Vagina (tissue), 2 donors: ENCODE measurements at places on chromosomes 7 and 10. TPM values are rescaled to one million over a fixed set of nuclear protein-coding genes. Genes with fewer than 3 reads are reported as not detected.
A peak's percentile ranks its signal among the peaks of the same experiment; 100 is the strongest.

Gene TAC1
- total RNA-seq, result 7.1 TPM

GRCh38 chr7:83796760-83797159 lies 147.8 kb upstream of the SEMA3E start:
- no peaks in the 10 kb centered on the region for H3K4me1 ChIP-seq
- H3K27ac ChIP-seq, result no peak overlapping the region
- no peaks in the 10 kb centered on the region for H3K36me3 ChIP-seq
- DNase-seq, result no peak
- no peaks in the 10 kb centered on the region for H3K27me3 ChIP-seq

DNA sequence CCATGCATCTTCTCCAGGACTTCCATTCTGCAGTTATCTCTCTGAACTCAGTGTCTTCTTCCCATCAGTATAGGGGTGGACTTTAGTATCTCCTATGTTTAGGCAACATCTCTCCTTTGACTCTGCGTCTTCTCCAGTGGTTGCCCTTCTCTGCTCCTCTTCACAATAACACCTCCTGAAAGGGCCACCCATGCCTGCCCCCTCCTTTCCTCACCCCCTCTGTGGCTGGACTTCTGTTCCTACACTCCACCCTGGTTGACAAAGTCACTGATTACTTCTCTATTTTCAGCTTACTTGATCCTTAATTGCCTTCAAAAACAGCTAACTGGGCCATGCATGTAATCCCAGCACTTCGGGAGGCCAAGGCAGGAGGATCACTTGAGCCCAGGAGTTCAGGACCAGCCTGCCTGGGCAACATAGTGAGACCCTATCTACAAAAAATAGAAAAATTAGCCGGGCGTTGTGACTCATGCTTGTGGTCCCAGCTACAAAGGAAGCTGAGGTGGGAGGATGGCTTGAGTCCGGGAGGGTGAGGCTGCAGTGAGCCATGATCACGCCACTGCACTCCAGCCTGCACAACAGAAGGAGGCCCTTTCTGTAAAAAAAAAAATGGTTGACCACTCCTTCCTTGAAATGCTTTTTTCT lies 13.7 kb downstream of the SRGN start:
- H3K36me3 ChIP-seq, result no peaks in the 10 kb centered on the region
- DNase-seq, result no peak
- no peaks in the 10 kb centered on the region for H3K4me1 ChIP-seq

DNA sequence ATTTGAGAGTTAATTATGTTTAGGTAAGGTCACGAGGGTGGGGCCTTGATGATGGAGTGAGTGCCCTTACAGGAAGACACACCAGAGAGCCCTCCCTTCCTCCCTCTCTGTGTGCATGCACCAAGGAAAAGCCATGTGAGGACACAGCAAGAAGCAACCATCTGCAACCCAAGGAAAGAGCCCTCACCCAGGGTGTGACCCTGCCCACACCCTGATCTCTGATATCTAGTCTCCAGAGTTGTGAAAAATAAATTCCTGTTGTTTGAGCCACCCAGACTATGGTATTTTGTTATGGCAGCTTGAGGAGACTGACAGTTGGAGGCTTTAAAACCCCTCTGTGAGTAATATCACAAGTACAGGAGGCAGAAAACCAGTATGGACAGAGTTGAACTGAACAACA lies 15.0 kb upstream of the MCM10 start:
- no peaks in the 10 kb centered on the region for H3K36me3 ChIP-seq
- DNase-seq, result no peak
- no peaks in the 10 kb centered on the region for H3K27me3 ChIP-seq
- H3K27ac ChIP-seq, result no peak overlapping the region
- no peak overlapping the region for H3K4me3 ChIP-seq

- H3K27ac ChIP-seq, result no peak overlapping the region
- no peaks in the 10 kb centered on the region for H3K36me3 ChIP-seq
- no peak overlapping the region for H3K4me3 ChIP-seq
- no peak for DNase-seq
- no peaks in the 10 kb centered on the region for H3K4me1 ChIP-seq
Observed at GRCh38 chr7:35993113-35993512, 159.9 kb upstream of the EEPD1 start.

Gene PTER
- 7.4 TPM for total RNA-seq

- DNase-seq, result no peak
- peaks cover 25% of the 10 kb centered on the region for H3K4me1 ChIP-seq
- no peaks in the 10 kb centered on the region for H3K36me3 ChIP-seq
- H3K27ac ChIP-seq, result no peak overlapping the region
- H3K4me3 ChIP-seq, result peak overlapping the region; percentile 63
Observed at GRCh38 chr7:6504996-6505395, 46.3 kb downstream of the GRID2IP start.

GRCh38 chr10:53997953-53998352 lies 803.1 kb downstream of the PCDH15 start:
- no peak overlapping the region for H3K27ac ChIP-seq
- H3K27me3 ChIP-seq, result no peaks in the 10 kb centered on the region
- H3K4me3 ChIP-seq, result no peak overlapping the region
- H3K36me3 ChIP-seq, result no peaks in the 10 kb centered on the region
- H3K4me1 ChIP-seq, result no peaks in the 10 kb centered on the region

GRCh38 chr10:133139551-133140065 lies 20.4 kb upstream of the KNDC1 start:
- peak; percentile 55 for DNase-seq
- H3K27ac ChIP-seq, result no peak overlapping the region
- no peaks in the 10 kb centered on the region for H3K4me1 ChIP-seq
- H3K4me3 ChIP-seq, result no peak overlapping the region
